Naive thymus-derived CD8-positive, alpha-beta T cell (primary cell): ENCODE measurements at places on chromosomes 16 and 17.

GRCh38 chr16:53769787-53770186 lies 65.8 kb downstream of the FTO start:
- H3K4me3 ChIP-seq = no peak overlapping the region
- H3K27ac ChIP-seq = no peak overlapping the region
- peaks cover 24% of the 10 kb centered on the region for H3K4me1 ChIP-seq
- H3K27me3 ChIP-seq = no peaks in the 10 kb centered on the region
- DNase-seq = no peak
- peaks cover 2% of the 10 kb centered on the region for H3K36me3 ChIP-seq

DNA sequence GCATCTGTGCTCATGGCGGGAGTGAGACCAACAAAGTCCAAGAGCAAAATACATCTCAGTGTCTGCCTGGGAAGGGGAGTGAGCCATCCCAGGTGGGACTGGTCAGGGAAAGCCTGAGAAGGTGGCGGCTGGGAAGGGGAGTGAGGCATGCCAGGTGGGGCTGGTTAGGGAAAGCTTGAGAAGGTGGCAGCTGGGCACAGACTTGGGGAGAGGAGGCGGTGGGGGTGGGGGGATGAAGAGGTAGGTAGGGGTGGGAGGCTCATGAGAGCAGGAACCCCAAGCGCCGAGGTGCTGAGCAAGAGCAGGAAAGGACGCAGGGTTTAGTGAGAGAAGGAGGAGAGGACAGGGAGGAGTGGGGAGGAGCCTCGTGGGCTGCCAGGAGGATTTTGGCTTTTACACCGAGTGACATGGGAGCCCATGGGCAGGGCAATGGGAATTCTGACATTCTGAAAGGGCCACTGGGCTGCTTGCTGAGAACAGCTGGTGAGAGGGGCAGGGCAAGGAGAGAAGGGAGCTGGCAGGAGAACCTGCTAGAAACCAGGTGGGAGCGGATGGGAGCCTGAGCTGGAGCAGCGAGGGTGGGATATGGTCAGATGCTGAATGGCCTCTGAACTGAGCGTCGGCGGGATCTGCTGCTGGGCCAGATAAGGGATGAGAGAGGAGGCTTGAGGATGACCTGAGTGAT lies 256.1 kb upstream of the RPL38 start:
- no peak overlapping the region for H3K27ac ChIP-seq
- H3K27me3 ChIP-seq = peaks cover 10% of the 10 kb centered on the region
- no peaks in the 10 kb centered on the region for H3K4me1 ChIP-seq
- DNase-seq = no peak
- H3K36me3 ChIP-seq = no peaks in the 10 kb centered on the region
- no peak overlapping the region for H3K4me3 ChIP-seq

GRCh38 chr17:6636105-6636504 lies 4.4 kb downstream of the KIAA0753 start:
- DNase-seq = no peak
- H3K27ac ChIP-seq = no peak overlapping the region
- peaks cover 29% of the 10 kb centered on the region for H3K4me1 ChIP-seq
- no peak overlapping the region for H3K4me3 ChIP-seq
- H3K27me3 ChIP-seq = no peaks in the 10 kb centered on the region

- H3K27ac ChIP-seq = peak overlapping the region; percentile 80
- H3K4me1 ChIP-seq = peaks cover 72% of the 10 kb centered on the region
- peak overlapping the region; percentile 96 for H3K4me3 ChIP-seq
- DNase-seq = peak; percentile 39
- peaks cover 11% of the 10 kb centered on the region for H3K27me3 ChIP-seq
These were observed 42.4 kb downstream of the RAI1 start for GRCh38 chr17:17723354-17724261.

DNA sequence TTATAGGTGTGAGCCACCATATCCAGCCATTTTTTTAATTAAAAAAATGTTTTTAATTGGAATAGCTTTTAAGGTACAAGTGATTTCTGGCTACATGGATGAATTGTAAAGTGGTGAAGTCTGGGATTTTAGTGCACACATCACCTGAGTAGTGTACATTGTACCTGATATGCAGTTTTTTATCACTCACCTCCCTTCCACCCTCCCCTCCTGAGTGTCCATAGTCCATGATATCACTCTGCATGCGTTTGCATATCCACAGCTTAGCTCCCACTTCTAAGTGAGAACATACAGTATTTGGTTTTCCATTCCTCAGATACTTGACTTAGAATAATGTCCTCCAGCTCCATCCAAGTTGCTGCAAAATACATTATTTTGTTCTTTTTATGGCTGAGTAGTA lies 13.4 kb upstream of the CRYBA1 start:
- no peak for DNase-seq
- H3K27me3 ChIP-seq = peaks cover 2% of the 10 kb centered on the region
- H3K4me1 ChIP-seq = no peaks in the 10 kb centered on the region
- H3K36me3 ChIP-seq = no peaks in the 10 kb centered on the region
- H3K4me3 ChIP-seq = no peak overlapping the region
- no peak overlapping the region for H3K27ac ChIP-seq

GRCh38 chr17:63440770-63441335 lies 5.3 kb downstream of the CYB561 start:
- no peaks in the 10 kb centered on the region for H3K27me3 ChIP-seq
- no peaks in the 10 kb centered on the region for H3K36me3 ChIP-seq
- no peak for DNase-seq
- peak overlapping the region; percentile 93 for H3K27ac ChIP-seq

GRCh38 chr17:35089586-35090296 lies 26.2 kb upstream of the RFFL start:
- peak overlapping the region; percentile 94 for H3K27ac ChIP-seq
- no peaks in the 10 kb centered on the region for H3K27me3 ChIP-seq
- no peak for DNase-seq
- peaks cover 10% of the 10 kb centered on the region for H3K4me1 ChIP-seq
- H3K4me3 ChIP-seq = peak overlapping the region; percentile 94

- peaks cover 2% of the 10 kb centered on the region for H3K4me1 ChIP-seq
- DNase-seq = no peak
- H3K27ac ChIP-seq = no peak overlapping the region
- no peak overlapping the region for H3K4me3 ChIP-seq
- no peaks in the 10 kb centered on the region for H3K36me3 ChIP-seq
These were observed 11.8 kb upstream of the FAM171A2 start for GRCh38 chr17:44375196-44376017.

DNA sequence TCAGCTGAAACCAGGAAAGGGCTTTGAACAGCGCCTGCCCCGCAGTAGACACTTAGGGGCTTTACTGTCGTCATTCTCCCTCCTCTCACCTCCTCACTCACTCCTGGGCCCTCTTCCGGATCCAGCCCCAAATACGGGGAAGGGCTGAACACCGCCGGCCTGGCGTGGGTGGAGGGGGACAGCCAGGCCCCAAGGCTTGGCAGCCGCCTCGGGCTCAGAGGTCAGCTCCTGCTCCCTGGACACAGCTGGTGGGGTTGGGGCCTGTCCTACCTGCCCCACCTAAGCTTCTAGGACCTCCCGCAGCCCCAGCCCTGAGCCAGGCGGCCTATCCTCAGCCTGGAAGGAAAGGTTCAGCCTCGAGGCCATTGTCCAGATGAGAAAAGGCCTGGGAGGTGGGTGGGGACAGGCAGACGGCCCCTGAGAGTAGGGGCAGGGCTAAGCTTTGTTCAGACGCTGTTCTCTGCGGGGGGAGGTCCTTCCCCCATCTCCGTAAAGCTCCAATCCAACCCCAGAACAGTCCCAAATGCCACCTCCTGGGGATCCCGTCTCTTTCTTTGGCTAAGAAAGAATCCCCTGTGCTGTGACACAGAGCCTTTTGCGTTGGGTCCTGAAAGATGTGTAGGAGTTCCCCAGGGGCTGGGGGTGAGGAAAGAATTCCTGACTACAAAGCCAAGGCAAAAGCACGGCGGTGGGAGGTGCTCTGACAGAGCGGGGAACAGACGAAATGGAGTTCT lies 881 bp upstream of the LLGL1 start:
- H3K27me3 ChIP-seq = no peaks in the 10 kb centered on the region

DNA sequence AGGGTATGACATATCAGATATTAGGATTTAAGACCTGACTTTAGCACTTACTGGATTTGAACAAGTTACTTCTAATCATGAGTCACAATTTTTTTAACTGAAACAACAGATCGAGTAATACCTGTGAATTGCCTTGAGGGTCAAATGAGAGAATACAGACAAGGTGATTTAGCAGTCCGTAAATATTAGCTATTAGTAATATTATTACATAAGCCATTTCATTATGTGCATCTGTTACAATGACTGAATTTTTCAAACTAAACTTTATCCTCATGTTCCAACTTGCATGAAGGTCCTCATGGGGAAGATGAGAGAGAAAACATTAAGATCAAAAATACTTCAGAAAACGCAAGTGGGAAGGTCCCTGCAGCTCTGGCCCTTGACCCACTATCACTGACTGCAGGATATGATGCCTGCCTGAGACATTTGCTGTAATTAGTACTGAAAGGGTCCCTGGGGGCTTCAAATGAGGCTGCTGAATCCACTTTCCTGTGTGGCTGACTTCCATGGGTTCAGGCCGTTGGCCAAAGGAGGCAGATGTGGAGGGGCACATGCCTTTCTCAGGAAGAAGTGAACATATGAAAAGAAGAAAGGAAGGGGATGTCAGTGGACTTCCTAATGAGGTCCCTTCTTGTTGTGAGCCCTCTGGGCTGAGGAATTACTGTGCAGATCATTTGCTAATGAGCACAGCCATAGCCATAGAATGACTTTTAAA lies 441.7 kb downstream of the CDH11 start:
- DNase-seq = no peak
- H3K27me3 ChIP-seq = no peaks in the 10 kb centered on the region
- no peak overlapping the region for H3K27ac ChIP-seq
- no peak overlapping the region for H3K4me3 ChIP-seq

DNA sequence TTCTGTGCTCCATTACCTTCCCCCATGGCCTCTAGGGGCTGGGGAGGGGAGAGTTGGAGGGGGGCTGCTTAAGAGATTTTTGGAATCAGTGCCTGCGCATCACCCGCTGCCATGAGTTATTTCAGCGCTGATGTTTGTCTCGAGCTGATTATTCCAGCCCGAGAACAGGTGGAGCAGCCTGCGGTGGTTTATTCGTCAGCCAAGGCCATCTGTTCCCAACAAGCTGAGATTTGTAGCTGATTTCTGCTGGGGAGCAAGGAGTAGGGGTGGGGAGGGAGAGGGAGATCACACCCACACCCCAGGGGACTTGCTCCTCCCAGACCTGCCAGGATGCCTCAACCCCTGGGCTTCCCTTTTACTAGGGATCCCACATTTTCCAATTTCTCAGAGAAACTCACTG lies 23.1 kb downstream of the PIPOX start:
- no peak for DNase-seq
- no peaks in the 10 kb centered on the region for H3K27me3 ChIP-seq
- no peak overlapping the region for H3K27ac ChIP-seq
- H3K4me3 ChIP-seq = no peak overlapping the region

DNA sequence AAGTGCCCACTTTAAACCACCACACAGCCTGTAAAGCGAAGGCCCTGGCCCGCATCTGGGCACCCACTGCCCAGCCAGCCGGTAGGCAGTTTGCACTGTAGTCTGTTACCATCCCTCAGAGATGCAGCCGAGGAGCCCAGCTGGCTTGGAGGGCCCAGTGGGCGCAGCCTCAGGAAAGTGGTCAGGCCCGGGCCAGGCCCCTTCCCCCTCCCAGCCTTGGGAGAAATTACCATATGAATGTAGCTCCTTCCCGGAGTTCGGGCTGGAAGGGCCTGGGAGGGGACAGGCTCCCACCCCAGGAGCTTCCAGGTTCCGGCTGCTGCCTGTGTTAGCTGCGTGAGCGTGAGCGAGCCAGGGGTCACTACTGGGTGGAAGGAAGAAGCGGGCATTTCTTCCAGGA lies 325.4 kb downstream of the SEC14L1 start:
- DNase-seq = no peak
- H3K27ac ChIP-seq = peak overlapping the region; percentile 96
- no peaks in the 10 kb centered on the region for H3K27me3 ChIP-seq
- H3K4me1 ChIP-seq = peaks cover 93% of the 10 kb centered on the region

DNA sequence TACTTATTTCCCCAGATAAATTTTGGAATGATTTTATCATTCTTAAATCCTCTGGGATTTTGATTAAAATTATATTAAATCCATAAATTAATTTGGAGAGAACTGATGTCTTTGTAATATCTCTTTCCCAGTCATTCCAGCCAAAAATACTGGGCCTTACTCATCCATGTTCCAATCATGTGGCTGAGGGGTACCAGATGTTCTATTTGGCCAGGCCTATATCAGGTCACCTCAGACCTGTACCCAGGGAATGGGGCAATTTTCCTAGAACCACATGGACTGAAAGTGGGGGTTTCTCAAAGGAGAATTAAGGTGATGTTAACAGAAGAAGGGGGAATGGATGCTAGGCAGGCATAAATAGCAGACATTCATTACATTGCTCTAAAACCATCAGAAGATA lies 7.5 kb downstream of the SNTB2 start:
- H3K27me3 ChIP-seq = no peaks in the 10 kb centered on the region
- no peak for DNase-seq
- H3K27ac ChIP-seq = no peak overlapping the region
- no peak overlapping the region for H3K4me3 ChIP-seq

- peaks cover 86% of the 10 kb centered on the region for H3K4me1 ChIP-seq
- peak; percentile 20 for DNase-seq
- H3K27ac ChIP-seq = peak overlapping the region; percentile 96
- peaks cover 25% of the 10 kb centered on the region for H3K36me3 ChIP-seq
These were observed 932 bp downstream of the ZNF267 start for GRCh38 chr16:31874366-31875111.

DNA sequence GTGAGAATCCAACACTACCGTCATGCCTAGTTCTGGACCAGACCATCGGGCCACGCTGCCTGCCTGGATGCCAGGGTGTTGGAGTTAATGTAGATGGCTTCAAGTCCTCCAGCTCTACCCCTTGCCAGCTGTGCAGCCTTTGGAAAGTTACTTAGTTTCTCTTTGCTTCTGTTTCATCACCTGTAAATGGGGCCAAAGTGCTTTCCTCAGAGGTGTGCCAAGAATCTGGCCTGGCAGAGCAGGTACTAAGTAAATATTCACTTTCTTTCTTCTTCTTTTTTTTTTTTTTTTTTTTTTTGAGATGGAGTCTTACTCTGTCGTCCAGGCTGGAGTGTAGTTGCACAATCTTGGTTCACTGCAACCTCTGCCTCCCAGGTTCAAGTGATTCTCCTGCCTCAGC lies 159.5 kb upstream of the RPL38 start:
- no peaks in the 10 kb centered on the region for H3K27me3 ChIP-seq
- no peaks in the 10 kb centered on the region for H3K36me3 ChIP-seq
- no peak overlapping the region for H3K27ac ChIP-seq

DNA sequence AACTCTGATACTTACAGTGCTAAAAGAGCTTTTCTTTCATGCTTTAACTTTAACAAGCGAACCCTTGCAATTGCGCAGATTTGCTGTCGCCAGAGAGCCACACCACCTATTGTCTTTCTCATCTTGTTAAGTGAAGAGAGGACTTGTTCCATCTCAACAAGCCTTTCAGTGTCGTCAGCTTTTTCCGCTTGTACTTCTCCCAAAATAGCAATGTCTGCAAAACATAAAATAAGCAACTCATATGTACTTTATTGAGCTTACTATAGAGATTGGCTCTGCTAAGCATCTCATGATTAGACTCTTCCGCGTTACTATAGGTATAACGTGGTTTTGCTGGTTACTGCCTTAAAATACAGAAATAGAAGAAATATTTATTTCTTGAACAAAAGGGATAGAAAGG lies 51.9 kb downstream of the ABCA8 start:
- H3K27ac ChIP-seq = no peak overlapping the region
- no peak overlapping the region for H3K4me3 ChIP-seq
- DNase-seq = no peak
- no peaks in the 10 kb centered on the region for H3K27me3 ChIP-seq
- H3K36me3 ChIP-seq = no peaks in the 10 kb centered on the region
- H3K4me1 ChIP-seq = no peaks in the 10 kb centered on the region

- H3K27ac ChIP-seq = peak overlapping the region; percentile 97
- H3K4me1 ChIP-seq = peaks cover 65% of the 10 kb centered on the region
- peaks cover 2% of the 10 kb centered on the region for H3K36me3 ChIP-seq
- H3K4me3 ChIP-seq = peak overlapping the region; percentile 68
- DNase-seq = no peak
These were observed 66.6 kb upstream of the RPH3AL start for GRCh38 chr17:419073-419735.
